Stimulated activated CD8-positive, alpha-beta memory T cell treated with anti-CD3 and anti-CD28 coated beads, Interleukin-4, amount 100 ng/mL, for 48 hours (primary cell): ENCODE measurements at places on chromosomes 2 and 18.

GRCh38 chr2:187982668-187983067 lies 309.0 kb upstream of the GULP1 start:
- DNase-seq: no peak

GRCh38 chr2:193520709-193521458 lies 1326.2 kb upstream of the TMEFF2 start:
- no peak for DNase-seq

- no peak for DNase-seq
Measured at GRCh38 chr18:70261141-70261788, 27.6 kb upstream of the SOCS6 start.

- no peak for DNase-seq
Measured at GRCh38 chr2:67260343-67261277, 136.5 kb upstream of the ETAA1 start.

- no peak for DNase-seq
Measured at GRCh38 chr2:176679061-176679669, 409.9 kb downstream of the MTX2 start.

DNA sequence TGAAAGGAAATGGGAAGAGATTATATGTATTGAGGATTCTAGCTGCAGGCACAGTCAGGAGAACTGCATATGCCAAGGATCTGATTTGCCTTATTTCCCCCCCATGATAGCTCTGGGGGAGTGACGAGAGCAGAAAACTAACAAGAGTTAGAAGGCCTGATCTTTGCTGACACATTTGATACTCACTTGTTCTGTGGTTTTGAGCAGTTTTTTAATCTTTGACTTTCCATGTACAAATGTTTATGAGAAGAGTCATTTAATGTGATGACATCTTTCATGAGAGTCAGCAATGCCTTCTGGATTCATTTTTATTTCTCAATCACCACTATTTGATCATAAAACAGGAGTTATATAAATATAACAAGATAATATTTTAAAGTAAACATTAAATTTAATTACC lies 12.7 kb upstream of the SERPINB7 start:
- DNase-seq: no peak

DNA sequence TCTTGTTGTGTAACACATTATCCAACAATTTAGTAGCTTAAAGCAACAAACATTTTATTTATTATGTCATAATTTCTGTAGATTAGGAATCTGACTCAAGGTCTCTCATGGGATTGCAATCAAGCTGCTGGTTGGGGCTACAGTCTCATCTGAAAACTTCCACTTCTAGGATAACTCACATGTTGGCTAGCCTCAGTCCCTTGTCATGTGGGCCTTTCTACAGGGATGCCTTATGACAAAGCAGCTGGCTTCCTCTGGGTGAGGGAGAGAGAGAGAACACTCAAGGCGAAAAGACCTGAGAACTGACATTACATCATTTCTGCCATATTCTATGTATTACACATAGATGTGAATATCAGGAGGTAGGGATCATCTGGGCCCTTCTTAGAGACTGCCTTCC lies 317.9 kb upstream of the VRK2 start:
- no peak for DNase-seq

DNA sequence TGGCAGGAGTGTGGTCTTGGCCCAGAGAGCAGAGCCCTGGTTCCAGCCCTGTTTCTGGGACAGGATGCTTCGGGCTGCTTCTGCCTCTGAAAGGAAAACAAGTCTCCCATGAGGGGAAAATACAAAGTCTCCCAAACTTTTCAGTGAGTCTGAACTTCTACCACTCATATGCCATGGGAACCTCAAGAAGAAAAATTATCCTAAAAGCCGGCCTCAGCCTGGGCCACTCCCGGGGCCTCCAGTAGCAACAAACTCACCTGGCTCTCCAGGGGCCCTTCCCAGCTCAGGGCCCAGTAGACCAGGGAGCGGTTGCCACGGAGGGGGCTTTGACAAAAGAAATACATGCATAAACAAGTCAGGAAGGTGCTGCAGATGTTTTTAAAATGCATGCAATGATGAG lies 289.2 kb upstream of the HDAC4 start:
- peak; percentile 13 for DNase-seq

- no peak for DNase-seq
Measured at GRCh38 chr2:149158957-149159356, 120.5 kb downstream of the LYPD6B start.

- no peak for DNase-seq
Measured at GRCh38 chr2:227407591-227408151, 19.9 kb upstream of the SCYGR1 start.

DNA sequence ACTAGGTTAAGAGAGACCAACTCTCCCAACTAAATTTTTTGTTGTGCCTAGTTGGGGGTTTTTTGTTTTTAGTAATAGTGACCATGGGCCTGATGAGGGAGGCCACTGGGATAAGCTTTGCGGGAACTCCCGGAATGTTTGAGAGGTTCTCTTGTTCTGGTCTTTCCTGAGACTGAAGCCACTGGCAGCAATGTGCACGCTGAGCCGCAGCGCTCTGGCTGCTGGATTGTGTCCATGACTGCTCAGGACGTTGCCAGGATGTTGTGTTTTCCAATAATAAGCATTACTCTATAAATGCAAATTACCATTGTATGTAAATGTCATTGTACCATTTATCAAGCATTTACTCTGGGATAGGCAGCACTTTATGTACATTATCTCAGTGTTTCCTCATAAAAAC lies 126.1 kb downstream of the GALNT1 start:
- no peak for DNase-seq
